Fibroblast of lung (primary cell): ENCODE measurements at places on chromosomes 6 and 20. TPM values are rescaled to one million over a fixed set of nuclear protein-coding genes. Genes with fewer than 3 reads are reported as not detected.

POFUT1 gene
- 23.4 and 32.4 TPM in 2 replicates for total RNA-seq

ACTR5 gene
- 5.9 and 7.2 TPM in 2 replicates for total RNA-seq

UNC5CL gene
- 0.17 and 0.26 TPM in 2 replicates for total RNA-seq

FAM110A gene
- total RNA-seq: 1.3 and 1.8 TPM in 2 replicates

ZSCAN23 gene
- 4.9 and 5.1 TPM in 2 replicates for total RNA-seq

CDK5RAP1 gene
- total RNA-seq: 17.5 and 23.8 TPM in 2 replicates

SNPH gene
- 9.5 and 18.5 TPM in 2 replicates for total RNA-seq

RIOK1 gene
- 23.9 and 28.7 TPM in 2 replicates for total RNA-seq

BEND6 gene
- 10.8 and 12.6 TPM in 2 replicates for total RNA-seq

MUC22 gene
- total RNA-seq: not detected in 2 replicates

SDCBP2 gene
- total RNA-seq: 1.8 and 2.1 TPM in 2 replicates

GSTA1 gene
- total RNA-seq: under 0.01 TPM in 1 of 2 replicates, not detected in the other

TSHZ2 gene
- 2.6 and 5.4 TPM in 2 replicates for total RNA-seq

TRIM15 gene
- not detected in 2 replicates for total RNA-seq

GCNT2 gene
- total RNA-seq: 0.77 and 2.1 TPM in 2 replicates

GJE1 gene
- not detected in 2 replicates for total RNA-seq

JPH2 gene
- total RNA-seq: 0.51 and 0.66 TPM in 2 replicates

PFDN6 gene
- total RNA-seq: 39.8 and 43.1 TPM in 2 replicates

BEND3 gene
- 0.83 and 1.0 TPM in 2 replicates for total RNA-seq

CBFA2T2 gene
- 5.1 and 7.3 TPM in 2 replicates for total RNA-seq

HNF4A gene
- total RNA-seq: not detected in 2 replicates

C2 gene
- total RNA-seq: 16.8 and 27.2 TPM in 2 replicates
